BJ (cell line): ENCODE measurements at places on chromosomes 1 and 21.
A peak's percentile ranks its signal among the peaks of the same experiment; 100 is the strongest.

GRCh38 chr1:206461602-206462455 is 8.4 kb upstream of the IKBKE start:
- DNase-seq, result no peak

DNA sequence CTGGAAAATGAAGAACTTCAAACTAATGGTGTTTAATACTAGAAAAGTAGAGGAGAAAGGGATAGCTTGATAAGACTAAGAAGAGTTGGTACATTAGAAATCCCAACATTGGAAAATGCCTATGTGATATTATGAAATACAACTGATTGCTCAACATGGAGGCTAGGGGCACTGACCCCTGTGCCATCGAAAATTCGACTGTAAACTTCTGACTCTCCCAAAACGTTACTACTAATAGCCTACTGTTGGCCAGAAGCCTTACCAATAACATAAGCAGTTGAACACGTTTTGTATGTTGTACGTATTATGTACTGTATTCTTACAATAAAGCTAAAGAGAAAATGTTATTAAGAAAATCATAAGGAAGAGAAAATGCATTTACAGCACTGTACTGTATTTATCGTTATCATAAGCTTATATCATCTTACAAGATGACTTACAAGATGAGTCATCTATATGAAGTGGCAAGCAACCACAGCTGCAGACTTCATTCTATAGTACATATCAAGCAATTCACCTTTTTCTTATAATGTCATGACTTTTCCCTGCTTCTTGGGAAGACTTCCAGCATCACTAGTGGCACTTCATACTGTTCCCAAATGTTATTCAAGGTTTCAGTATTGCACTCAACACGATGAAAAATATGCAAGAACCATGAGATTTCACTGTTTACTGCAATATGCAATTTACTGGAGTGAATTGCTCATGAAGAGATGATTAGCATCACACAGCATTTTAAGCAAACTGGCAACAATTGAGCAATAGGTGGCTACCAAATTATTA is 12.9 kb upstream of the CTSK start:
- no peak for DNase-seq

GRCh38 chr1:115233598-115233997 is 104.5 kb downstream of the NGF start:
- no peak for DNase-seq

DNA sequence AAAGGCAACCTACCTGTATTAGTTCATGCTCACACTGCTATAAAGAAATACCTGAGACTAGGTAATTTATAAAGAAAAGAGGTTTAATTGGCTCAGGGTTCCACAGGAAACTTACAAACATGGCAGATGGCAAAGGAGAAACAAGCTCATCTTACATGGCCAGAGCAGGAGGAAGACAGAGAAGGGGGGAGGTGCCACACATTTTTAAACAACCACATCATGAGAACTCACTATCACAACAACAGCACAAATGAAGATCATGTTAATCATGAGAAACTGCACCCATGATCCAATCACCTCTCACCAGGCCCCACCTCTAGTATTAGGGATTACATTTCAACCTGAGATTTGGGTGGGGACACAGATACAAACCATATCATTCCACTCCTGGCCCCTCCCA is 90.6 kb upstream of the KCTD3 start:
- DNase-seq, result no peak

DNA sequence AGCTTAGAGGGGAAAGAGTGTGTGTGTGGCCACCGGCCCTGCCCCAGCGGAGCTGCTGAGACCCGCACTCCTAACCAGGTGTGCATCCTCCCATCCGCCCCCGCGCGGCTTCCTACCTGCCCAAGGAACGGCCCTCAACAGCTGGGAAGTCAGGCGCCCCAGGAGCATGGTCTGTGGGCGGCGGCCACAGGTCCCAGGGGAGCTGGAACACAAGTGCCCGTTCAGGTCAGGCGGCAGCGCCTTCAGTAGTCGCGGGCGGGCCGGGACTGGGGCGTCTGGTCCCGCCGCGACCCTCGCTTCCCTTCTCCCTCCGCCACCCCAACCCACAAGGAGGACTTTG is 448 bp downstream of the AURKAIP1 start:
- no peak for DNase-seq

DNA sequence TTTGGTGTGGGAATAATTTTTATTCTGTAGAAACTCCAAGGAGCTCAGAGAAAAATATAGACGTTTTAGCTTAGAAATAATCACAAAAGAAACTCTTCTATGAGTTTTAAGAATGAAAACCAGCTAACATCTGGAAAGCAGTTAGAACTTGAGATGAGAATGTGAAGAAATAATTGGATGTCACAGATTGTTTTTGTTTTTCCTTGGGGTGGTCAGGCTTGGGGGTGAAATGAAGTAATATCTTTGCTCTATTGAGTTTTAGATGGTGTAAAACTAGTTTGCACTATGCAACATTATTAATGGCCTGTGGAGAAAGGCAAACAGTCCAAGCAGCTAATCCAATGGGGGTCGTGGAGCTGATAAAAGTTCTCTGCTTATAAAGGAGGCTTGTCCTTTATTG is 101.2 kb downstream of the FMN2 start:
- DNase-seq, result no peak

GRCh38 chr1:23169727-23170335 is 1.2 kb upstream of the LUZP1 start:
- no peak for DNase-seq

DNA sequence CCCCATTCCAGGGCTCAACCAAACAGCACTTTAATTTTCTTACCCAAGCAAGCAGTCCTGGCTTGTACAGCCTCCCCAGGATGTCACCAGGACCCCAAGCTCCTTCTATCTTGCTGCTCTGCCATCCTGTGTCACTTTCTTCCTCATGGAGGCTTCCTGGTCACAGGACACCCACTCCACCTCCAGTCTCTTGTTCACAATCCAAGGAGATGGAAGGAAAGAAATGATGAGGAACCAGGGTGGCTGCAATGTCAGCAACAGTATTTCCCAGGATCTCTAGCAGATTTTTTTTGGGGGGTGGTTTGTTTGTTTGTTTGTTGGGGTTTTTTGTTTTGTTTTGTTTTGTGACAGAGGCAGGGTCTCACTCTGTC is 58.9 kb downstream of the RIPK4 start:
- no peak for DNase-seq

DNA sequence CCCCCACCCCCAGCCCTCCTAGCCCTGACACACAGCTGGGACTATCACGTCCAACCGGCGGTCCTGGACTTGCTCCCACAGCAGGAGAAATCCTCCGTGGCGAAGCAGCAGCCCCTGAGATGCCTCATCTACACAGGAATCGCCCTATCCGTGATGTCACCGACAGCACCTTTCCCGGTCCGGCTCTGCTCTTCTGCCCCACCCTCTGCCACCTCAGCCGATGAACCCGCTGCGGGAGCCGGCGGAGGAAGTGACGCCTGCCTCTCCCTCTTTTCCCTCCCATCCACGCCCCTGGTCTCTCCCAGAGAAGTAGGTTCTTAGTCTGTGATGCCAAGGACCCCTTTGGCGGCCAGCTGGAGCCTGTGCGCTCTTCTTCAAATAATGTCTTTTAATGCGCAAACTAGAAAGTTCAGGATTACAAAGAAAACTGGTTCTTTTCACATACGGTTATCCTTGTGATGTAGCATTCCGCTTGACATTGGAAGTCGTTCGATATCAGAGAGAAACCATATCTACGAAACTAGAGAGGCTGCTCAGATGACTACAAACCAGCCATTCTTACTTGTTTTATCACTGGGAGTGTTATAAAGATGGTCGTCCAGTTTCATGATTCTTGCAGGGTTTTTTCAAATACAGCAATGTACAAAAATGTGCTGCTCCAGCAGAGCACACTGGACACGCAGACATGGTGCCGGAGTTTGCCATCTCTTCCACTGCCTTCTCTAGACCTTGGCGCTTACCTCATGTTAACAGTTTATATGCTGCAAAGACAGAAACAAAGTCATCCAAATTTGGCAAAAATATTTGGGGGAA is 120.3 kb downstream of the PPIAL4G start:
- DNase-seq, result no peak

GRCh38 chr1:89884718-89885596 is 64.1 kb downstream of the LRRC8D start:
- DNase-seq, result no peak

DNA sequence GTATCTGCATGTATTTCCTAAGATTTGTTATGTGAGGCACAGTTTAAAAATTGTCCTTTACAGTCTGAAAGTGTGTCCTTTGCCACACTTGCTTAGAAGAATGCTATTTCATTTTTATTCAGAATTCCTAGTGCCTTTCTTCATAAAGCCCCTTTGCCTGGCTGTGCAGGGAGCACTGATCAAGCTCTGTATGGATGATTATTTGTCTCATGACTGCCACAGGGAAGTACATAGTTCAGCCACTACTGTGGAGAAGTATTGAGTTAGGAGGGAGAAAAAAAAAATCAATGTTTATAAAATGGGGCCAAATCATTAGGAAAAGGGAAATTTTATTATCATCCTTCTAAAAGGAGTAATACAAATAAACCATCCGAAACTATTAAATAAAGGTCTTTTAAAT is 51.4 kb downstream of the LHX4 start:
- no peak for DNase-seq

GRCh38 chr1:240467895-240468294 is 144.1 kb downstream of the GREM2 start:
- DNase-seq, result no peak

GRCh38 chr1:12447849-12448312 is 170.1 kb downstream of the DHRS3 start:
- DNase-seq, result peak; percentile 27

DNA sequence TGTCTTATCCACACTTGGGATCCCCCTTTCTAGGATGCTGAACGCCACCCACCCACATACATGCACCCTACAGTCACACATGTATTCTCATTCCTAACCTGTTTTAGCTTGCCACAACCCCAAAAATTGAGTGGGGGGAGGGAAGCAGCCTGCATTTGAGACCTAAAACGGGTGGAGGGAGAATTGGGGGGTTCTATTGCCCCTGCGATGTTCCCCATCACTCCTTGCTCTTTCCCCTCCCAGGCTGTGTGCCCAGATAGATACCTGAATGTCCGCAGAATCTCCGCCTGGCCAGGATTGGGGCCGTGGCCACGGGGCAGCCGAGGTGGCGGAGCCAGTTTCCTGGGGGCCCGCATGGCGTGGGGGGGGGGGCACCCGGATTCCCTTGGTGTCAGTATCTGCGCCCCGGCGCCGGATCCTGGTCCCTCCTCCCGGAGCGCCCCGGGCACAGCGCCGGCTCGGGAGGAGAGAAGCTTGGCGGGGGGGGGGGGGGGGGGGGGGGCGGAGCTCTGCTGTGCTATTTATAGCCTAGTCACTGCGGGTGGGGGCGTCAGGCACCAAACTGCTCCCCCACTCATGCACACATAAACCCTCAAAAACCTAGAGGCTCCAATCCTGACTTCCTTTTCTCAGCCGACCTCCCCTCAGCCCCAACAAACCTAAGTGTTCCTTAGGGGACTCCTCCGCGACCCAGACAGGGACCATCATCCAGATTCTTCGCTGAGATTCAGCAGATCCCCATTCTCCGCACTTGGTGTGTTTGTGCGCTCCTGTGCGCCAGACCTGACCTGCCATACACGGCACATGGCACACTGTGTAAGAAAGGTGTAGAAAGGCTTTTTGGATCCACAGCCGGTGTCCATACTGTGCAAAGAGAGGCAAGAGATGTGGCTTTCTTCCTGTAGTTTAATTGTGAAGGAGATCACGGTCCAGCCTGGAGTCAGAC is 1.9 kb downstream of the ANKRD34A start:
- DNase-seq, result no peak

DNA sequence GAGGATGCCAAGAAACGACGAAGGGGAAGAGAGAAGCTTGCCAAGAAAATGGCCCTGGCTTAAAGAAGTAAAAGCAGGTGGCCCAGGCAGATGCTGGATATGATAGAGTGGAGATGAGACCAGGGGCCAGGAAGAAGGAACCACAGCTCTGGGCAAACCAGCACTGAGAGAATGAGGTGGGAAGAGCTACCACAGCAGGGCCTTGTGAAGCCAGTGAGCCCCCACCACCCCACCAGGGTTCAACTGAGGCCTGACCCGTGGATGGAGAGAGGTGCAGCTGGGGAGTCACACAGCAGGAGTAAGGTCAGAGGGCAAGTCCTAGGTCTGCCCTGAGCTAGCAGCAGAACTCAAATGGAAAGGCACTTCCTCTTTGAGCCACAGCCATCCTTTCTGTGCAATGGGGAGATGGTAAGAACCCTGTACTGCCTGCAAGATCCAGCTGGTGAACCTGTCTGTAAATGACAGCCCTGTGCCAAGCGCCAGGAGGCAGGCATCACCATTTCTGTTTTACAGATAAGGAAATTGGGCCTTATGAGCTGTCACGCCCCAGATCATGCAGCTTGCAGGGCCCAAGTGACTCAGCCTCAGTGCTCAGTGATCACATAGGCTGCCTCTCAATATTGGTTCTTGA is 8.5 kb downstream of the SH3BGRL3 start:
- no peak for DNase-seq

DNA sequence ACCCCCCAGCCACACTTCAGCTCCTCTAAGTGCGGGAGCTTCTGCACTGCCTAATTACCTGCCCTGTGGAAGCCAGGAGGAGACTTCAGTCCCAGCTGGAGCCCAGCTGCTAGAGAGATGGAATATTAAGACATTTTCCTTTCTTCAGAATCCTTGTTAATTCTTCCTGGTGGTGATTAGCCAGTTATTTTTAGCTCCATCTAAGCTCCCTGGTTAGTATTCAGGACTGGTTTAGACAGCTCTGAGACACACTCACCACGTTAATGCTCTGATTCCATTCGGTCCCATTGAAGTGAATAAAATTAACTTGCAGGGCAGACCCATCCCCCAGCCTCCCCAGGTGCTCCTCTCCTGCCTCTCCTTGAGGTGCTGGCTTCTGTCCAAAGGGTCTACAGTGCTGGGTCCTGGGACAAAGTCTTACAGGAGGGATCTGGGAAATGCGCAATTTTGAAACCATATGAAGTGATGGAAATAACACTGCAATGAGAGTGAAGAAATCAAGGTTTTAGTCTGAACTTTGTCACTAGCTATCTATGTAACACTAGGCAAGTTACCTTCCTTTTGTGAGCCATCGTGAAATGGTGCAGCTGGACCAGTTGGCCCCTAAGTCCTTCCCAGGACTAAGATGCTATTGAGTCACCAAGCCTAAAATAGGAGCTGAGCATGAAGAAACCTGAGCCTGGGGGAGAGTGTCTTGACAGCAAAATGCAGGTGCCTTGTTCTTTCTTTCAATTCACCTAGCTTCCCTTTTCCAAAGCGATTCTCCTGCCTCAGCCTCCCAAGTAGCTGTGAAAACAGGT is 117.4 kb upstream of the ATP1A1 start:
- DNase-seq, result no peak

DNA sequence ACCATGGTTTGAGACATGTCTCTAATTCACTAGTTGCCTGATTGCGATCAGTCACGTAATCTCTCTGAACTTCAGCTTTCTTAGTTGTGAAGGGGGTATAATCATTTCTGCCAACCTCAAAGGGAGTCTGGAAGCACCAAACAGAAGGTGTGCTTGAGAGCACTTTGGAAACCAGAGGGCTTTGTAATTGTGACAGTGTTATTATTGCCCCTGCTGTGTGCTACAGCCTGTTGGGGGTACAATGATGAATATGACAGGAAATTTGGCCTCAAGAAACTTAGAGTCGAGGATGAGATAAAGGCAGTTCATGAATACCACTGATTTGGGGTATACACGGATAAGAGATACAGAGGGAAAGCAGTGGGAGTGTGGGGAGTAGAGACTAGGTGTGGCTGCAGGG is 150.2 kb upstream of the CD34 start:
- DNase-seq, result no peak

GRCh38 chr1:155179112-155180031 is 5.7 kb downstream of the TRIM46 start:
- DNase-seq, result no peak
